ENCODE measurements at places on chromosomes 3 and 15.

GRCh38 chr3:188232656-188233055 is 78.7 kb downstream of the LPP start:
- no peak for DNase-seq

DNA sequence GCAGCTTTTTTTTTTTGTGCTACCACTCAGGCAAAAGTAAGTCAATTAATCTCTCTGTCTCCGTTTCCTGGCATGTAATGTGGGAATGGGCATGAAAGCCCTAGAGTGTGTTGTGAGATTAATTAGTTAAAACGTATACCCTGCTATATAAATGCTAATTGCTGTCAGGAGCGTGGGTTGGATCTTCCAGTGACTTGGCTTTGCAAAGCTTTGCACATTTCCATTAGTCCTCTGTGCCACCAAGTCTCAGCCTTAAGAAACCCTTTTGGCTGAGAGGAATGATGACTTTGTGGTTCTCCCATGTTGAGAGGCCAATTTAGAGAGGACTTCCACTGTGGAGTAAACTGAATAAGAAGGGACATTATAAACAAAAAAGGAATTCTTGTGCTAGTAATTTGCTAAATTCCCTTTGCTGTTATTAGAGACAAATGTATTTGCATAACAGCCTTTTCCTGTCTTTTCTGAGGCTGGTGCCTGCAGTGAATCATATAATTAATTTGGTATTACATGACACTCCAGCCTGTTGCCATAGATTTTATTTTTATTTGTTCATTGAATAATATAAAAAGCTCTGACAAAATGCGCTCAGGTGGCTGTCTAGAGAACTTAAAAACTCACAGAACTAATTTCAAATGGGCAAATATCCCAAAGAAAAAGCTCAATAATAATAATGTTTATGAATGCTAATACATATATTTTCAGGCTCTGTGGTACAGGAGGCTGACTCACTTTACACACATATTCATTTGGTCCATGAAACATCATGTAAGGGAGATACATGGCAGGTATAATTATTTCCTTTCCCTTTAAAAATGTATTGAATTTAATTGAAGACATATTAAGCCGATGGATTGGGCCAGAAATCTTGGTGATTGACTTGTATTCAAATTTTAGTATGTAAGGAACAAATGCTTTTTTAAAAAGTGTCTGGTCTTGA is 82.7 kb downstream of the IL1RAP start:
- DNase-seq, result no peak

DNA sequence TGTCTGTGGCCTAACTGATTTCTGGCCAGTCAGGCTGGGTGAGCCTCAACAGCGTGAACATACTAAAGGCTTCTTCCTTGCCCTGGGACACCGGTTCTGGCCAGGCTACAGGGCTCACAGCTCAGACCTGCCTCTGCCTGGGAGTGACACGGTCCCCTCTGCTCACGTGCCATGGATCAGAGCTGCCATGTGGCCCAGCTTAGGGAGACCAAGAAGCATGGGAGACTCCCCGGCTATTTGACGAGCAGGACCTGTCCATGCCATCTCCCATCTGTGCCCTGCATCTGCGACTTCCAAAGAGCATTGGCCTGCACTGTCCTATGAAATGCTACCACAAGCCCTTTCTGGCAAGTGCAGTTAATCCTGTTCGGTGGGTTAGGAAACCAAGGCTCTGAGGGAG is 57.4 kb downstream of the APBA2 start:
- no peak for DNase-seq

- no peak for DNase-seq
These were observed 17.5 kb upstream of the ALDH1A3 start for GRCh38 chr15:100862162-100862561.

DNA sequence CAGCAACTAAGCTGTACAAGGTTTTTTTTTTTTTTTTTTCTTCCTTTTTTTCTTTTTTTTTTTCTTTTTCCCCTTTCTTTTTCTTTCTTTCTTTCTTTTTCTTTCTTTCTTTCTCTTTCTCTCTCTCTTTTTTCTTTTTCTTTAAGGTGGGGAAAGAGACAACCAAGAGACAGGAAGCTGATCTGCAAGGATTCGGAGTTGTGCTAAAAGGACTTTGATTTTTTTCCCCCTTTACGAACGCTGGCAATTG is 148 bp downstream of the RBMS3 start:
- no peak for DNase-seq

DNA sequence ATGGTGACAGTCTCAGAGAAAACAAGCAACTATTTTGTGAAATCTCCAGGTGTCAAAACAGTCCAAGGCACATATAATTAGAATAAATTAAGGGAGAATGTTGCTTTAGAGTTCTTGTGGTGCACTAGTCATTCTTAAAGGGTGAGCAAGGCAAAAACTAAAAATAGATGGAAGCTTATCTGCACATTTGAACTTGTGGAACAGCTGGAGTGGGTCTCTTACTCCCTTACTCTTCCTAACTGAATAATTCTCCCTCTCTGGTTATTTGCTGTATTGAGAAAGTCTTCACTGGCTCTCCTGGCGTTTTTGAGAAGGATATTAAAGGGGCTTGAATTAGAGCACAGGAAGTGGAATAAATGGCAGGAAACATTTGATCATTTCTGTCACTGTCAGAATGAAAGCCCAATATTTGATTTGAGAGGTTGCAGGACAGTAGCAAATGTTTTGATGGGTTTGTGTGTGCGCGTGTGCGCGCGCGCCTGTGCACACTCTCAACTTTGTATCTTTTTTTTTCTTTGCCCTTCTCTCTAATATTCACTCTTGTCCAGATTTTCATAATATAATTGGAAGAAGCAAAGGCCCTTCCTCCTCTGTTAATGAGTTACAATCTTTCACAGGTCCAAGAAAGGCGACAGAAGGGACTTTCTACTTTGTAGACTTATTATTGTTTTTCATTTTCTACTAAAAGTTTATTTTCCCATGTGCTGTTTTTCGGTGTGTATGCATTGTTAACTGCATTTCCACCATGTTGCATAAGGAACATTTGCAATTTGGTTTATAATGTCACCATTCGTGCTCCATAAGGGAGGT is 40.9 kb downstream of the AKAP13 start:
- no peak for DNase-seq

- DNase-seq, result no peak
These were observed 41.2 kb downstream of the ADIPOQ start for GRCh38 chr3:186883686-186884058.

- no peak for DNase-seq
These were observed 76.2 kb upstream of the MRPS22 start for GRCh38 chr3:139267300-139268246.

DNA sequence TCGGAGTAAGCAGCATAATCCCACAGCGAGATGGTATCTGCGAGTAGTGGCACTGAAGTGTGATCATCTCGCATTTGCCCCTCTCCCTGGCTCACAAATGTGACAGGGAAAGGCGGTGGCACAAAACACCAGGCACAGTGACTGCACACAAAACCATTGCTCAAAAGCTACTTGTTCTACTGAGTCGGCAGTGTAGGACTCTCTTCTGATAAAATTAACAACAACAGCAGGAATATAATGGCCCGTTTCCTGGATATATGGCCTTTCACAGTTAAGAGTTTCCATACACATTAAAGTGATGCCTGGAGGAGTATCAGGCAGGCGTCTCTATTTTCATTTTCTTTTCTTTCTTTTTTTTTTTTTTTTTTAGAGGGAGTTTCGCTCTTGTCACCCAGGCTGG is 69.0 kb downstream of the MYO1E start:
- no peak for DNase-seq

DNA sequence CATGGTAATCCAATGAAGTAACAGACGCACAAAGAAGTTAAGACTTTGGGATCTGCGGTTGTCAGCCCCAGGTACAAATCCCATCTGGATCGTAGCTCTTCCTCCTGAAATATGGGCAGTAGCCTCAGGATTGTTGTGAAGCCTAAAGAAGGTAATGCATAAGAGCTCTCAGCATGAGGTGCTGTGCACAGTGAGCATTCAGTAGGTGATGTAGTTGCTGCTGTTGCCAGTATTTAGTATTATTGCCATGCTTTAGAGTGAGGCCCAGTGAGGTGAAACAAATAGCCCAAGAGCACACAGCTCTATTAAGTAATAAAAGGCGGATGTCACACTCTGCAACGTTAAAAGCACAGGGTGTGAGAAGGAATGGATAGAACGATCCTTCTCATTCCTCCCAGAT is 225.7 kb downstream of the GABRG3 start:
- no peak for DNase-seq

- no peak for DNase-seq
These were observed 40.2 kb downstream of the TBC1D2B start for GRCh38 chr15:78037328-78037727.

- DNase-seq, result no peak
These were observed 84.4 kb upstream of the RGMA start for GRCh38 chr15:93173369-93173768.

DNA sequence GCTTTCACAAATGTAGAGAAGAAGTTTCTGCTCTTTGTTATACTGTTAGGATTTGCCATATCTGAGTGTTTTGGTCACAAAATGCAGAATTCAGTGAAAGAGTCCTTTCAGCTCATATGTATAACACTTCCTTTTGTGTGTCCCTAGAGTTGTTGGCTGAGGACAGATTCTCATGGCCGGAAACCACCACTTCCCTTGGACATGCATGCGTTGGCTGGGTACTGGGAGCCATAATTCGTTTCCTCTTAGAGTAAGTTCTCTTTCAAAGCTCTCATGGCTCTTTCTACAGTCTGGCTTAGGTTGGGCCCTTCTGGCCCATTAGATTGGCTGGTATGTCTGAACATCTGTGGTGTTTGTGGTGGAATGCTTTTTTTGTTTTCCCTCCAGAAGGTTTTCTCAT is 298.5 kb downstream of the DIPK2A start:
- DNase-seq, result no peak

DNA sequence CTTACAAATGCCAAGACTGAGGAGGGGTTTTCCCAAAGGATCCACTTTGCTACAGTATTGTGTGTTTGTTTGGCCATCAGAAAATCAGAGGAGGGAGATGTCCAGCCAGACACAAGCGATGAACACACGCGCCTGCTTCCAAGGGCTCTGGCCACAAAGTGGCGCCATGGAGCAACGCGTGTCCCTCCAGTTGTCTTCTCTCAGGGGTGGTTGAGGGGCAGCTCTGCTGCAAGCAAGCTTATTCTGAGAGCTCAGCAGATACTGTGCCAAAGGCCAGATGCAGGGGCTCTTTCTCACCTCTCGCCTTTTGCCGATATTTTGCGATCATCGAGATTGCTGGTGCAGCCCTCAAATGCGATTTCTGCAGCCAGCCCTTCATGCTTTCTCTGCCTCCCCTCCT is 88.9 kb upstream of the OSBPL11 start:
- DNase-seq, result no peak

DNA sequence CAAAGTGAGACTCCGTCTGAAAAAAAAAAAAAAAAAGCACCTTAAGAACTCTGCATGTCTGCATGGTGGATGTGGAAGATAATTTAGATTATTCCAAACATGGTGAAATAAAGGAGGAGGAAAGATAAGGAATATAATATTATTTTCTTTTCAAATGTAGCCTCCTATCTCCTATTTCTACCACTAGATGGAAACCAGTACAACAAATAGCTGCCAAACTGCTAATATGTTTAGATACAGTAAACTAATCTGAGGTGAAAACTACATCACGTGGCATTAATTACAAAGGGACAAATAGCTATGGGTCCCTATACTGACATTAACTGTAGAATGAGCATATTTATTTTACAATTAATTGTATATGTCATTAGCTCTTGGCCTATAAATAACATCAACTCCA is 197.8 kb downstream of the TBC1D5 start:
- no peak for DNase-seq

- DNase-seq, result no peak
These were observed 2.4 kb upstream of the COL6A5 start for GRCh38 chr3:130342821-130343661.

DNA sequence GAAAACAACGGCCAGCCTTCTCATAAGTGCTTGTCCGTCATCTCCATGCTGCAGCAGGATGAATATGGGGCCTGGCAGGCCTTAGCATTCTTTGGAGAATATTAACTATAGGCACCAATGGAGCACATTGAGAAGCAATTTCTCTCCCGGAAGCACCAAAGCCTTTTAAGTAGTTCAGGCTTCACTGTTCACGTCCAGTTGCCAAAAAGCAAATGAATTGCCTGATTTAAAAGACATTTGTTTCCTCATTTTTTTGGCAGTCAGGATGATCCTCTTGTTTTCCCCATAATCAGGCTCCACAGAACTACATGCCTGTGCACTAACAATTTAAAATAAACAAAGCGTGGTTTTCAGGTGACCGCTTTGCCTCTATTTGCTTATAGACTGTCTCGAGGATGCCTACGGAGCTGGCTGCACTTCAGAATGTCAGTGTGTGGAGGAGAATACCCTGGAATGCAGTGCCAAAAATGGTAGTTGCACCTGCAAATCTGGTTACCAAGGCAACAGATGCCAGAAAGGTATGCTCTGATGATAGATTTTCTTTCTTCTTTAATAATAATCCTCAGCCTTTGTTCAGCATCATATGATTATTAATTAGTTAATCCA is 725.2 kb upstream of the GOLIM4 start:
- no peak for DNase-seq

DNA sequence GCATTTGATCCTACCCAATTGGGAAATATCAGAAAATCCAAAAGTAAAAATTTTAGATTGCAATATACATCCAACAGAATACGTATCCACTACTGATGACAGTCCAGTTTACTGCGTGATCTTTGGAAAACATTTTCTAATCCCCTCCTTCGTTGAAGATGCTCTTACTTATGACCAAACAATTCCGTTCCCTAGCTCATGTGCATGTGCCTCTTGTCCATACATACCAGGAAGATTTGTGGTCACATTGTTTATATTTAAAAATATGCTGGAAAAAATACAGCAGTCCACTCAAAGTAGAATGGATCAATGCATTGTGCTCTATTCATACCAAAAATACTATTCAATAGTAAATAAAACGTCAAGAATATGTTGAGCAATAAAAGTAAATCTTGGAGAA is 135.3 kb downstream of the CHL1 start:
- DNase-seq, result no peak

- DNase-seq, result peak; percentile 27
These were observed 7.3 kb downstream of the ESYT3 start for GRCh38 chr3:138441742-138442141.

DNA sequence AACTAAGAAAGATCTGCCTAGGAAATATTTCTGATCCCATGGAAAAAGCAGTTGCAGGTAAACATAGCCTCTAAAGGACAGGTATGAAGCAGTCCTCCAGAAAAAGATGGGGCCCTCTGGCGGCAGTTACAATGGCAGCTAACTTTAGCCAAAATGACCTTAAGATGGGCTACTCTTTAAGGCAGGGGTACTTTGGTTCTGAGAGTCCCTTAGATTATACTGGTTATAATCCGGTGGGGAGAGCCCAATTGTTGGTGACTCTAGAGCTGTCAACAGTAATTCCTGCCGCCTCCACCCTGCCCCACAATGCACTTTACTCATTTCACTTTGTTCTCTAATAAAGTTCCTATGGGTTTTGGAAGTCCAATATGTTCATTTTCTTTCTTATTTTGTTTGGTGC is 412.8 kb upstream of the WNT5A start:
- DNase-seq, result no peak

- DNase-seq, result no peak
These were observed 103.1 kb downstream of the LINGO1 start for GRCh38 chr15:77529394-77530159.

- no peak for DNase-seq
These were observed 598.6 kb upstream of the TBL1XR1 start for GRCh38 chr3:177795859-177796258.

GRCh38 chr3:79769229-79769628 is 1.4 kb upstream of the ROBO1 start:
- DNase-seq, result no peak

- peak; percentile 72 for DNase-seq
These were observed 59.5 kb upstream of the TMEM115 start for GRCh38 chr3:50418850-50419249.
